Thyroid gland (tissue), 4 donors: ENCODE measurements at places on chromosomes 1 and 21.

- DNase-seq: no peak
These were observed 9.1 kb upstream of the GUCA2B start for GRCh38 chr1:42143896-42144710.

DNA sequence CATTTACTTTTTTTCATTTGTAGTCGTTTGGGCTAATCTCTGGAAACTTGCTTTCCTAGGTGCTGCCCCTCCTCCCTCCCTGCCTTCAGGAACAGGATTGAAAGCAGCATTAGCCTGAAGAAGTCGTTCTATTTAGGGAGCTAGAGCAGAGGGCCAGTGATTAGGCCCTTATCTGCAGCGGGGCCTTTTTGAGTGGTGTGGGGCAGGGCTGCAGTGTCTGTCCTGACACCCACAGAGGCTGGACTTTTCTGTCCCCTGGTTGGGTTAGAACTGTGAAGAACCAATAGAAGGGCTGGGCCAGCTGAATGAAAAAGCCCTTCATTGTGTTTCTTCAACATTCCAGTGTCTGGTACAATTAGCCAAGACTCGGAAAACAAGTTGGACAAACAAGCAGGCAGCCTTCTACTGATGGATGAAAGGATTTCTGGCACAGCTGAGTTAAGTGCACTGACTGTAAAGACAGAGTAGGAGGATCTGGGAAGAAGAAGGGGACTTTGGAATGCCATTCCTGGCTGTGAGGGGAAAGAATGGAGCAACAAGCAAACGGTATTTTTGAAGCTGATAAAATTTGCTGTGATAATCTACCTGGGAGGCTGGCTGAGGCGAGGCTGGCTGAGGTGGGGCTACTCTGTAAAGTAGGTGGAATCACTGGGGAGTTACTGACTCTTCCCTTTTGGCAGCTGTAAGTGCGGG is 9.7 kb downstream of the MACF1 start:
- peak; percentile 80 for DNase-seq

DNA sequence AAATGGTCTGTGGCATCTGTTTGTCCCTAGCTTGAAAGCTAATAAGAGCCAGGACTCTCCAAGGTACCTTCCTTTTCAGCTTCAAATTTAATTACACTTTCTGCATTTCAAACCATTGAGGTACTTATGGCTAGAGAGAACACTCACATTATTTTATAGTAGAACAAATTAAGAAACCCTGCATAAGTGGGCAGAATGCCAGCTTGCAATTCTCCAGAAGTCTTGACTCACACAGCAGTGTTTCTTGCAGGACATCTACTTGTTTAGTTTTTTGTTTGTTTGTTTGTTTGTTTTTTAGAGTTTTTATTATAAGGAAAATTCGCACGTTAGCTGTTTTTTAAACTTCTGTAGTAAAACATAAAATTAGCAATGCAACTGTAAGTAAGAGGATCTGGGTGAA is 397.2 kb downstream of the NEGR1 start:
- no peak for DNase-seq

DNA sequence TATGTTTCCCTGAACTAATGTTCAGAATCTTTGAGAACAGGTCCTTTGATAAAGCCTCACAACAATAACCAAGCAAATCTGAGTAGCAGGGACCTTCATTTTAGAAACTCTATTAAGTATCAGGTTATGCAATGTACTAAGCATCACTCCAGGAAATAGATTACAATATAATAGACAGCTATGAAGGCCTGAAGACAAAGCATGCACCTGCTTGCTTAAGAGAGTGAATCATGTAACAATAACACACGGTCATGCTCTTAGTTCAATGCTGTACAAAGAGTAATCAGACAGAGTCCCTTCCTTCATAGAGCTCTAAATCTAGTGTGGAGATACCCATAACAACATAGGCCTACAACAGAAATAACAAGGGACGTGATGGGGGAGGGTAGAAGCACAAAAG is 8.1 kb upstream of the CMPK1 start:
- no peak for DNase-seq

DNA sequence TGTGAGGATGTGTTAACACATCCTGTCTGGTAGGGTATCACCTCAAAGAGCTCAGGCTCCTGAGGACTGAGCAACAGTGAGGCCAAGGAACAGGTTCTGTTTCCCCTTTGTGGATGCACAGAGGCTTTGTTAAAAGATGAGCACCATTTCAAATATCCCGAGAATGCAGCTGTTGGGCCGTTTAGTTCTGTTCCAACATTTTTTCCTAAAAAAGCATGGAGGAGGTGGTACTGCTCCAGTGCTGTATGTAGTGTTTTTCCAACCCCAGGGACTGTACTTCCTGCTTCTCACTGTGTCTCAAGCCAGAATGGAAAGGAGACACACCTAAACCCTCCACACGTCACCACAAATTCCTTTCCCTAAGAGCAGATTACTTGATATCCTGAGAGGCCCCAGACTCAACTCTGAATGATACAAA is 53.8 kb upstream of the BCL10 start:
- DNase-seq: no peak

- no peak for DNase-seq
These were observed 440.5 kb downstream of the GPATCH2 start for GRCh38 chr1:217190359-217190758.

DNA sequence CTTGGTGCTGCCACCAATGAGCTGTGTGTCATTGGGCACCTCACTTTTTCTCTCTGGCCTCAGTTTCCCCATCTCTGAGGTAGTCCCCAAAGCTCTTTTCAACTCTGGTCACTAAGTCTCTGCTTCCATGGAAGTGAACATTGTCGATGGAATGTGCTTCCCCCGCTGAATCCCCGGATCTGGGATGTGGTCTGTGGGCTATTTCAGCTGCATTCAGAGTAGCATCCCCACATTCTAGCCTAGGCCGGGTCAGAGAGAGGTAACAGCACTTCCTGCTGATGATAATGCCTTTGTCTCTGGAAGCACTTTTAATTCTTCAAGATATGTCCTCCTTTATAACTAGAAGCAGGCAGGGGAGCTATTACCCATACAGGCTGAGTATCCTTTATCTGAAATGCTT is 29.8 kb downstream of the RASSF5 start:
- DNase-seq: no peak

GRCh38 chr1:151680826-151681225 is 35.8 kb downstream of the CELF3 start:
- no peak for DNase-seq

DNA sequence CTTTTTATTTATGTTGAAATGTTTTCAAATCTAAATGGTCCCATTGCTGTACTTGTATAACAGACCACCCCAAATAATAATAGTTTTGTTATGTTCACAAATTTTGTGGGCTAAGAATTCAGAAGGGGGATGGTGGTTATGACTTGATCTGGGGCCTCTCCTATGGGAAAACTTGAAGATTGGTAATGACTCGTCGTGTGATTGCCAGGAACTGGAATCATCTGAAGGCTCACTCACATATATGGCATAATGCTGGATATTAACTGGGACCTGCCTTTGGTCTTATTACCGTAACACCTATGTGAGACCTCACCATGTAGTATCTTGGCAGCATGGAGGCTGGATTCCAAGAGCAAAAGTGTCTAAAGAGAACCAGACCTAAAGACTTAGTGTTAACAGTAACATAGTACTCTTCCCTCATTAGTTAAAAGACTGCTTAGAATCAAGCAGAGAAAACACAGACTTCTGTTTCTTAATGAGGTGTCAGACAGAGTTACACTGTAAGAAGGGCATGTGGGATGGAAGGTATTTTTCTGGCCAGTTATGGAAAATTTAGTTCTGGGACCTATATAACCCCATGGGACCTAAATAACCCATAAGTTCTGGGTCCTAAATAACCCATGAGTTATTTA is 11.9 kb downstream of the LYPLAL1 start:
- no peak for DNase-seq

GRCh38 chr1:10635085-10635896 is 160.5 kb downstream of the PEX14 start:
- no peak for DNase-seq

DNA sequence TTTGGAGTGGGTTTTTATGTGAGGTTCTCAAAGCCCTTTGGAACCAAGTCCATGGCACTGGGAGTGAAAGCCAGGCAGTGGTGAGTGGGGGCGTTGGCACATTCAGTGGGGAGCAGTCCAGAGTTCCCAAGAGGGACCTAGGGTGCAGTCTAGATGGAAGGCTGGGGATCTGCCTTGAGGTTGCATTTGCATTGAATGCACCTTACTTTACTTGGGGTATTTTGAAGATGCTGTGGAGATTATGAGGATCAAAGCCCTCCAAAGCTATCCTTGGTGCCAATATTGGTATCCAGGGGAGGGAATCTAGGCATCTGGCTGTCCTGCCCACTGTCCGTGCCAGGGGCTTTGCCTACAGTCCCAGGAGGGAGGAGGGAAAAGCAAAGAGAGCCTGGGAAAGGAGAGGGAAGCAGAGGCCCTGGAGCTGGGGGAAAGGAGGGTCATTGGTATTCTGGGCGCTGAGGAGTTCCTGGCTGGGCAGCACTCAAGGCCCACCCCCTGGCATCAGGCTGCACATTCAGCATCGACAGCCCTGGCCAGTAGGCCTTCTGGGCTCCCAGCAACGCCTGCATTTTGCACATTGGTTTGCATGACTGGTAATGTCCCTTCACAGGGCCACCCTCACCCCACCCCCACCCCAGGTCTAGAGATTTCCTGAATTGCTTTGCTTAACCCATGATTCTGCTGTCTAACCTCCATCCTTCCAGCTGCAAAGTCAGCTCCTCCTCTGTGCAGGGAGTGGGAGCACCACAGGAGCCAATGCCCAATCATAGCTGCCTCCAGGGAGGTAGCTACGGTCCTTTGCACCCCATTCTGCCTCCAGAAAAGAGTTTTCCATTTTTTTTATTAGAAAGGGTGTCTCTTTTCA is 843 bp upstream of the BCAN start:
- DNase-seq: no peak

DNA sequence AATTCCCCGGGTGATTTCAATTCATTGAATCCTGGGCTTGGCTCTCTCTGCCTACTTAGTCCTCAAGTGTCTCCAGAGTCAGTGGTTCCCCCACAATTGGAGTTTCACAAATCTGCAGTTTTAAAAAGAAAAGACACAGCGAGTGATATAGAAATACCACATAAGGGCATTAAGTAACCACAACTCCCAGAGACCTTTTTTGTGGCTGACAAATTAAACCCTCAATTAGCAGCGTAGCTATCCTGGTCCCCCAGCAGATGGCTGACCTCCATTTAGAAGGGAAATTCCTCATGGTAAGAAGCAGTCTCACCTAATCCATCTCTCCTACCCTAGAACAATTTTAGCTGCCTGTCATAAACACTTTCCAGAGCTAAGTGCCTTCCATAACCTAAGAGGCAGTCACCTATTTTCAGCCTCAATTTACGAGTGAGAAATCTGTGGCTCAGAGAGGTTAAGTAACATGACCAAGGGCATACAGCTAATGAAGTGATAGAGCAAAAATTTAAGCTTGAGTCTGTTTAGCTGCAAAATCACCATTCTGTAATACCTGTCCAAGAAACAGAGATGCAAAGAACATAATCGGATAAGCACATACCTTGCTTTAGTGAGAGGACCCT is 56.0 kb upstream of the NBPF3 start:
- no peak for DNase-seq

DNA sequence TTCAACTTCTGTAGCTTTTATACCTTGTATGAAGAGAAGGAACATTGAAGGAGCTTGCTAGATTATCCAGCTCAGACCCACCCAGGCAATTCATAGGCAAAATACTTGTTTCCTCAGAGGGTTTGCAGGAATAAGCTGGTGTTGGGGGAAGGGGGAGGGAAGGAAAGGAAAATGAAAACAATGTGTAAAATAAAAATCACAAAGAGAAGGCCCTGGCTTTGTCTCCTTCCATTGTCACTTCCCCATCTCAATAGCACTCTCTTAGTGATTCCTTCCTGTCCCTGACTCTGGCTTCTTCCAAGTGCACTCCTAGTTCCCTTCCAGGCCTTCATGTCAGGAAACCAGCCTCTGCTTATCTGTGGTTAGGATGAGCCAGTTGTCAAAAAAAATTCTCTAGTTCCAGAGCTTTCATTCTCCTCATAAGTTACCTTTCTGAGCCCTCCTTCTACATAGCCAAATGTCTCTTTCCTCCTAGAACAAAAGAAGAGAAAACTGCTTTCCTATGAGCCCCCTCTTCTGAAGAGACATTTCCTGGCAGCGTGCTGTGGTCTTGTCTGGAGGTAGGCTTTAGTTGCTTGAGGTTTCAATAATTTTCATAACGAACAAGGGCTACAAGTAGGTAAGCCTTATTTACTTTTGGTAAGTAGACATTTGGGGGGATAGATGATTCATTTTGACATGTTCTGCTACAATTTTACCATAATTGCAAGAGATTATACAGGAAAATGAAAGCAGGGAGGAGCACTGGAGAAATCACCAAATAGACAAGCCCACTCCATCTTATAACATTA is 45.7 kb downstream of the FASLG start:
- no peak for DNase-seq

DNA sequence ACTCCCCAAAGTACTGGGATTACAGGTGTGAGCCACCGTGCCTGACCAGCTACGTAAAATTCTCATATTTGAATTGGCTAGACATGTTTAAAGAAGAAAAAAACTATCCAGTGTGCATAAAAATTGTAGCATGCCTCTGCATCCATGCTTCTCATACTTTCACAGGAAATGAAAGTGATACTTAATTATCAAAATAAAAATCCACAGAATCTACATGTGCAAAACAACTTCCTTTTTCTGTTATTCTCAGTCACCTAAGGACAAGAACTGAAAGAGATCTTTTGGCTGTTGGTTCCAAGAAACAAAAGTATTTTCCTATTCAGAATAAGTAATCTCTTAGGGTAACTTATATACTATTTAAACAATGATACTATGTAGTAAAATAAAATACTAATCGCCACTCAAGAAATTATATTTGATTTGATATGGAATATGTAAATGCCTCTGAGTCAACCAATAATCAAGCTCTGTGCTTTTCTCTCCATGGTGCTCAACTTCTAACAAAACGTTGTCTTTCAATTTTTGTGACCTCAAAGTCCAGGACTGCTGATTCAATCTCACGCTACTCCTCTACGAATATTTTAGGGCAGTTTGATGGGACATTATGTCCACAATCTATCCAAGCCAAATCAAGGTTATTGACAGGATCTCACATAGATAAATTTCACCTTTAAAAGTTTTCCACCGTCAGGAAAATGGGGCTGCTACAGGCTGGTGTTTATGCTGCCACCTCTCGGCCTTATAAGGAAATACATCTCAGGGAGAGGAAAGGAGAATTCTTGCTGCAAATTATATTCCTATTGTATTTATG is 102.7 kb downstream of the ZNF281 start:
- DNase-seq: no peak

- DNase-seq: peak; percentile 28
These were observed 81.7 kb upstream of the ATP1B1 start for GRCh38 chr1:169024800-169025271.

DNA sequence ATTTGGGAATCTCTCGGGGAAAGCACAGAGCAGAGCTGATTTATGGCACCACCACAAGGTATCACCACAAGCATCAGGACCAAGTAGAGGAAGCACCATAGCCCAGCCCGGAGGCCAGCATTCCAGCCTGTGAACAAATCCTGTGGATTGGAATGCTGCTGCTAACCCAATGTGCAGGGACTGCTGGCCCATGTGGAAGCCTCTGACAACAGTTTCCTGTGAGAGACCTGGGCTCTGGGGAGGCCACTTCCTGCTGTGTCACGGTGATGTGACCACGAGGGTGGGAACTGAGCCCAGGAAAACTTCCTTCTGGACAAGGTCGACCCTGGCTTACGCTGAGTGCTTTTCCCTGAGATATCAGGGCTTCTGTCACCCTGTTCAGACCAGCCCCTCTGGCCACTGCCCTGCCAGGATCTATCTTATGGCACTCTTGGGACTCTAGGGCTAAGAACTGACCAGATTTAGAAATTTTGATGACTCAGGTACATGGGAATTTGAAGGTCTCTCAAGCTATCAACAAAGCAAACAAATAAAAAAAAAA is 88.3 kb upstream of the NGF start:
- peak; percentile 59 for DNase-seq

GRCh38 chr1:30765556-30766434 is 8.2 kb upstream of the LAPTM5 start:
- DNase-seq: no peak

GRCh38 chr1:184017306-184017705 is 20.2 kb downstream of the COLGALT2 start:
- DNase-seq: no peak
